ENCODE measurements at places on chromosomes 16 and 17.

DNA sequence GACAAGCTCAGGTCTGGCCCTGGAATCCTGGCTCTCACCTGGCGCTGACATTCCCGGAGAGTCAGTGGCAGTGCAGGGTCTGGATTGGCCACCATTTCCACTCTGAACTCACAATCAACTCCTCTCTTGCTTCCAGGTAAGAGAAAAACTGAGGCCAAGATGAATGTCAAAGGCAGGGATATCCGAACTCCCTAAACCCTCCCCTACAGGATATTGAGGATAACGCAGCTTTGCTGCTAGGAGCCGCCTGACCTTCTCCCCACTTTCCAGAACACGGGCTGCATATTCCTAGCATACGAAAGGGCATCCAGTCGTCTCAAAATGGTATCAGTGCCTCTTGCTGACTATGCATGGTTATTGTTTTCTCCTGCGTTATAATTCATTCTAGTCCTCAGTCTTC lies 473.4 kb downstream of the SOX9 start:
- DNase-seq = no peak

GRCh38 chr17:42669977-42670788 lies 6.6 kb downstream of the PLEKHH3 start:
- no peak for DNase-seq

- DNase-seq = no peak
These were observed 52.5 kb downstream of the NFAT5 start for GRCh38 chr16:69618307-69618706.

GRCh38 chr17:40070709-40071312 lies 8.0 kb downstream of the THRA start:
- DNase-seq = no peak

DNA sequence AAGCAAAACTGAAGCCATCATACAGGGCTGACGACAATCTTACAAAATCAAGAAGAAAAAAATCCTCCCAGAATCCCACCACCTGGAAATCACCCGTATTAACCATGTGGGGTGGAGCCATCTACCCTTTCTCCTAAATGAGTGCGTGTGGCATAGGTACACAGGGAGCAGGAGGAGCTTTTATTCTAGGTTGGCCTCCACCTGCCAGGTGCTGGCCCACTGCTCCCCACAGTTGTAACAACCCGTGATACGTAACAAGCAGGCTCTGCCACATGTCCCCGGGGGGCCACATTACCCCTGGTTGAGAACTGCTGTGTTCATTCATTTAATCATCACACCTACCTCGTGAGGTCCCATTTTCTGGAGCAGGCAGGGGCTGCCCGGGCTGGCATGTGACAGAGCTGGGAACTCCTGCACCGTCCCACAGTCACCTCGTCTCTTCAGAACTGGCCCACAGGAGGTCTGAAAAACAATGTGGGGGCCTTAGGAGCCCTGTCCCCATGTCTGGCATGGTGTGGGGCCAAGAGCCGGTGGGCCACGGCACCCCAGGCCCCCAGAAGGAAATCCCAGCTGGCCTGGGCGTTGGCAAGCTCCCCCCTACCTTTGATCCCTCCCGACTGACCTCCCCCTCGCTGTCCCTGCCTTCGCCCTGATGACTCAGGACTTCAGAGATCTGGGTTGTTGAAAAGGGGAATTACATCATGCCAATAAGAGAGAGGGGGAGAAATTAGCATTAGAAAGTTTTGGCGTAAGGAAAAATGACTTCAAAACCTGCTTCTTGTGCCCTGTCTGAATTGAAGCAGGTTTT lies 12.9 kb downstream of the CMIP start:
- no peak for DNase-seq

DNA sequence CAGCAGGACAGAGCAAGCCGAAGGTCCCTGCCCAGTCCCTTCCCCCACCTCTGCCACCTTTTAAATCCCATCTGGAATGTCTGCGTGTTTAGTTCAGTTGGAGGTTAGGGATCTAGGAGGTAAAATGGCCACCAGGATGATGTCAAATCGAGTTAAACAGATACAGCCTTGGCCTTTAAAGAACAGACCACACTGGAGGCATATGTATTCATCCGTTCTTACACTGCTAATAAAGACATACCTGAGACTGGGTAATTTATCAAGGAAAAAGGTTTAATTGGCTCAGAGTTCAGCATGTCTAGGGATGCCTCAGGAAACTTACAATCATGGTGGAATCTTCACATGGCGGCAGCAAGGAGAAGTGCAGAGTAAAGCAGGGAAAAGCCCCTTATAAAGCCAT lies 167.8 kb upstream of the CACNG5 start:
- DNase-seq = no peak

DNA sequence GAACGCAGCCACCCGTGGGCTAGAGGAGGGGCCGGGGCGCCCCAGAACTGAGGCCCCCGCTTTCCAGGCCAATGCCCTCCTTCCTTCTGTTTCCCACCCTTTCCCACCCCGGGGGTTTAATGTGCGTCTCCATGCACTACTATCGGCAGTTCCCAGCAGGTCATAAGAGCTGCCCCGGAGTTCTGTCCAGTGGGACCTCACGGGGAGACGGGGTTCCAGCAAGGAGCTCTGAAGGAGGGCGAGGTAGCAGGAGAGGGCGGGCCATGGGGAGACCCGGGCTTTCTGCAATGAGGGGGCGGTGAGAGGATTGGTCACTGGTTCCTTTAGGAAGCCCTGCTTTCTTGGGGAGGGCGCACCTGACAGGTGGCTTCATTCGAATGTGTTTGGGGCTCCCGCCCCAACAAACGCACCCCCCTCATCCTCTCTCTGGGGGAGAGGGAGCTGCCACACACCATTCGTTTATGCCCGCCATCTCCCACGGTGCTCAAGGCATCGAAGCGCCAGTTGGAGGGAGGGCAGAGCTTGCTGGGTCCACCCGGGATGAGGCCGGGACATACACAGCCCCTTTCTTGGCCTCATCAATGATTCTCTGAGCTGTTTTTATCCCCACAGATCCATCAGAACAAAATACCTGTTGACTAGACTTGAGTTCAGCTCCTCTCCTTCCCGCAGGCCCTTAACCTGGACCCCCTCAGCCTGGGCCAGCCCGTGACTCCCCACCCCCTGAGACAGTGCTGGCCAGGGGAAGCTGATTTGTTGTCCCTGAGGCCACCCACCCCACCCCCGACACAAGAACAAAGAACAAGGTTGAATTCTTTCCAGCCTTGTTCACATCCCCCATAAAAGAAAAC lies 44.1 kb downstream of the SLC7A5 start:
- DNase-seq = no peak

Data from stimulated activated CD8-positive, alpha-beta memory T cell treated with anti-CD3 and anti-CD28 coated beads, Interleukin-2, amount 100 ng/mL, for 1 hour (primary cell).